ENCODE measurements at places on chromosomes 4 and X.

GRCh38 chr4:77617203-77617602, 11.6 kb downstream of the CXCL13 start:
- no peak for DNase-seq

- DNase-seq: no peak
These were observed 84.9 kb upstream of the ATOH1 start for GRCh38 chr4:93743635-93744034.

GRCh38 chr4:87224141-87224923, 3.9 kb upstream of the KLHL8 start:
- DNase-seq: no peak

DNA sequence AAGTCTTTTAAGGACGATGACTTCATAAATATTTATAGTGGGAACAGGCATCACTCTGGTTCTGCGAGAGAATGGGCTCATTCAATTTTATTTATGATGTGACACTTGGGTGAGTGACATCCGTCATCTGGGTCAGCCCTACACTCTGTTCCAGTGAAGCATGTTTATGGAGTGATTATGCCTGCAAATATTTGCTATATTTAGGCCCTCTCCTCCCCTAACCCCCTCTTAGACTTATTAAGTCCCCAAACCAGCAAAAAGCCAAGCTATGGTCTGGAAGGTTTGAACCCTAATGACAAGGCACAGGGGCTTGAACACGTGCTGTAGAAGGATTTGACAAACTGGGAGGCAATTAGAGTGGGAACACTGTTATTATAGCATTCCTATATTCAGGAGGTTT, 55.9 kb downstream of the C4orf51 start:
- no peak for DNase-seq

- DNase-seq: no peak
These were observed at the start of gene TAPT1 for GRCh38 chr4:16225863-16226815. Gene TAPT1 (minus strand): TSS chr4:16226471. CDS start chr4:16226457, 14 bp downstream.

DNA sequence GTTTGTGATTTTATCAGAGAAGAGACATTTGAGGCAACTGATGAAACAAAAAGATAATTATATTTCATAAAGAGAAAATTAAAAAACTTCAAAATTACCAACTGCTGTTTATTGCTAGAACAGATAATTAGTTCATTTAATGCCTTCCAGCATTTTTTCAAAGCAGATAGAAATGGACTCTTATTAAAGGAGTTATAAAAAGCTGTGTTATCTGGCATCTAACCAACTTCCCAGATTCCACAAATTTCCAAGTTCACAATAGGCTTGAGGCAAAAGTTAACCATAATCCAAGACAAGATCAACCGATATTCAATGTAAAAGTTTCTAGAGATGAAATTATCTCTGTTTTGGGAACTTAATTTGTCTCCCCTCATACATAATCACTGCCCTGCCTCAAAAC, 152.4 kb downstream of the TSPAN5 start:
- DNase-seq: no peak

Measured in NCI-H1417 treated with DMSO at 0.1 percent for 48 hours (cell line).